ENCODE measurements at places on chromosomes 3 and 15.

DNA sequence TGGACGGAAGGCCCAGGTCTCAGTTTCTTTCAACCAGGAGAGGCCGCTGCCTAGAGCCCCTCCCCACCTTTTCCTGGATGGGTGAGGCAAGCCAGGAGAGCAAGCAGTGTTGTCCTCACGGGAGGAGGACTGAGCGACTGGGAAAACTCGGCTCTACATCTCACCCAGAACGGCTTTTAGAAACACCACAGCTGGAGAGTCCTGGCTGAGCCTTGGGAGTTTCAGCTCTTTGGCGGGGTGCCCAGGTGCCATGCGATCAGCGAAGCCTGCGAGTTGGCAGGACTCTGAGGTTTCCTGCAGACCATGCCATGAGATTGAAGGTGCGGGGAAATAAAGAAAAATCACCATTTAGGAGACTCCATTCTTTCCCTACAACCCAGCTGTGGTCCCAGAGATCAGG is 26.0 kb downstream of the PPCDC start:
- DNase-seq = peak; percentile 70

GRCh38 chr15:98737159-98737558 is 88.8 kb downstream of the IGF1R start:
- no peak for DNase-seq

GRCh38 chr15:29784413-29784812 is 37.9 kb downstream of the TJP1 start:
- no peak for DNase-seq

GRCh38 chr3:13086531-13086981 is 13.3 kb upstream of the IQSEC1 start:
- DNase-seq = no peak

DNA sequence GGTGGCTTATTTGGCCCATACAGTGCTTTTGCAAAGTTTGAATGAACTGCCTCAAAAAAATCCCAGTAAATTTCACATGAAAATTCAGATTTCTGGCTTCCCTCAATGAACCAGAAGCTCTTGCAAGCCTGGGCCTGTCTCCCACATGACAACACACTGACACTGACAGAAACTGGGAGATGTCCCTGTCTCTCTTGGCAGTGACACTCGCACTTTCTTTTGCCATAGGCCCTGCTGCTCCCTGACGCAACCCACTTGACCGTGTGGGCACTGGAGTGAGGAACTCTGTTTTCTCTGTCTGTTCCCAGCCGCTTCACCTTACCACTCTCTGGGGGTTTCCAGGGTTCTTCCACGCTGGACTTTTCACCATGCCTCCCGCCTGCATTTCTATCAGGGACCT is 524.5 kb downstream of the SHQ1 start:
- DNase-seq = no peak

GRCh38 chr3:14497321-14497720 is 42.8 kb downstream of the GRIP2 start:
- no peak for DNase-seq

GRCh38 chr3:49873623-49874022 is 3.9 kb upstream of the CAMKV start:
- DNase-seq = no peak

DNA sequence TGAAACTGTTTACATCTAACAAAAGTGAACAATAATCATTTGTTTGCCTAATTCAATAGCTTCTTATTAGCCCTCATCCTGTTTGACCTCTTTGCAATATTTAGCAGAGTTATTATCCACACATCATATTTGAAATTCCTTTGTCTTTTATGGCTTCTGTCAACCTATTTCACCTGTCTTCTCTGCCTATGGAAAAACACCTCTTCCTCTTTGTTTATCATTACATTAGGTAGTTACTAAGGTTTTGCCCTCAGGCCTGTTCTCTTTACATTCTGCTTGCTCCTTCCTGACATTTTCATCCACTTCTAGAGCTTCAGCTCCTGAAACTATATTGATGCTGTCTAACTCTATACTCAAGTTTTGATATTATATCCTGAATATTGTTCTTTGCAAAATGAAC is 183.0 kb downstream of the SUCNR1 start:
- peak; percentile 42 for DNase-seq

- DNase-seq = no peak
Observed at GRCh38 chr15:72227192-72227586, 3.8 kb downstream of the PKM start.

- DNase-seq = no peak
Observed at GRCh38 chr3:136336329-136337100, 86.4 kb downstream of the PCCB start.

DNA sequence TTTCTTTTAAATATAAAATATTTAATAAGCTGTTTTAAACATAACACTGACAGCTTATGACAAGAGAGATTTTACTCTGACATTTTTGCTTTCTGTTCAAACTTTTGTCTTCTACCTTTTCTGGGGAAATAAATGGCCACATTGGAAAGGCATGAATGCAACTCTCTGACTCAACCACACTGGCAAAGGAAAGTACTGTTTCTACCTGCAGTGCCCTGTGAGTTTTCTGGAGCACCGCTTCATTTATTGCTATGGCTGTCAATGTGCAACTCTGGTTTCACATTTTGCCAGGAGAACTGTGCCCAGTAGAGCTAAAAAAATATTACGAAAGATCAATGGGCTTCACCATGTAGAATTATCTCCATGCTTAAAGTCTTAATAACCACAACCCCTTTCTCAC is 15.1 kb downstream of the PDZRN3 start:
- no peak for DNase-seq

DNA sequence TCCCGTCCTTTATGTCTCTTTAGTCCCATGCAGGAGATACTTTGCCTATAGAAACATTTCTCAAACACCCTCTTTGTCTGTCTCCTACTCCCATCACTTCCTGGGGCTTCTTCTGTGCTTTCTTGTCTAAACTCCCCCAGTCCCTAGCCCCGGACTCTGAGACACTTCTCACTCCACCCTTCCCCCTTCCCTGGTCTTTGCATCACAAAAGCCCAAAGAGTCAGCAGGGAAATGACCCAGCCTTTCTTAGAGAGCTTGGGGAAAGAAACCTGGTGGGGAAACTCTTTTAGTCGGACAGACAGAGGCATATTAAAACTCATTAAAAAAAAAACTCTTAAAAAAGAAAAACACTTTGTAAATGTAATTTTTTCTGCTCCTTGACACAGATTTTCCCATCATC is 211.2 kb downstream of the TJP1 start:
- no peak for DNase-seq

DNA sequence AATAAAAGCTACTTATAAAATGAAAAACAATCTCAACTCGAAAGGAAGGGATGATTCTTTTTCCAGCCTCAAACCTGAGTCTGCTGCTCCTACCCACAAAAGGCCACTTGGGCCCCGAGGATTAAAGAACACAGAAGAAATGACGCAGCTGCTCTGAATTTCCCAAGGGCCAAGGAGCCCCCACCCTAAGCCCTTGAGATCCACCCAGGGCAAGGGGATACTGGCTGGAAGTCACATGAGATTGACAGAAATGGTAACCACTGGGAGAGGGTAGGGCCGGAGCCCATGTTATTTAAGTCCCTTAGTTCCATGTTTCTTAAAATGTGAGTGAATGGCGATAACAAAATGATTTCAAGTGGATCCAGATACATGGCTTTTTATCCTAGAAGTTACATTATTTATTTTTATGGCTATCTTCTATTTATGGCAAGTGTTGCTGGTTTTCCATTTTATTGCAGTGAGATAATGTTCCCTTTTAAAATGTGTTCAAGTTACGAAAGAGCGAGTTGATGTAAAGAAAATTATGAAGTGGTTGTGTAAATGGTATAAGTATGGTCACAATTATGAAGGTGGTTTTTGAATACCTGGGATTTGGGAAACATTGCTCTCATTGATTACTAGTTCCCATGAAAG is 16.8 kb downstream of the IGDCC4 start:
- DNase-seq = no peak

- DNase-seq = no peak
Observed at GRCh38 chr3:16311960-16312451, 47.0 kb downstream of the OXNAD1 start.

DNA sequence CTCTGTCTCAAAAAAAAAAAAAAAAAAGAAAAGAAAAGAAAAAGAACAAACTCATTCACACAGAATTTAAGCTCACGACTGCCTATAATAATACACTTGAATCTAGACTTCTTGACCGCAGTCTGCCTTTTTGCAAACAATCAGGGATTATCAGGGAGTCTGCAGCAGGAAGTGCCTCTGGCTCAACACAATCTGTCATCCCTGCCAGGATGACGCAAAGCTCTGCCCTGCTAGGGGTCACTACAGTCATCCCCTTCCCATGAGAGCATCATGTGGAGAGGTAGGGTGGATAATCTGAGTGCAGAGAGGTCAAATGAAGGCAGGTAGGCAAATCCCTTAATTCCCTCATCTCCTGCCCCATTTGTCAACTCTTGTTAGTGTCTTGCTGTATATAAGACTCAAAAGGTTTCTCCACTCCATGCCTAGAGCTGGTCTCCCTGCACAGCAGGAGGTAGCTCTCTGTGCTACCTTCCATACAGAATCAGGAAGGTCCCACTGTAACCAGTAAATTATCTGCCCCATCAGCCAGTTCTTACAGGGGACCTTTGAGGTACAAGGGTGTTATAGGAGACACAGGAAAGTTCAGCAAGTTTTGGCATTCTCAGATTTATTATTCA is 4.2 kb downstream of the UBAP1L start:
- DNase-seq = no peak

DNA sequence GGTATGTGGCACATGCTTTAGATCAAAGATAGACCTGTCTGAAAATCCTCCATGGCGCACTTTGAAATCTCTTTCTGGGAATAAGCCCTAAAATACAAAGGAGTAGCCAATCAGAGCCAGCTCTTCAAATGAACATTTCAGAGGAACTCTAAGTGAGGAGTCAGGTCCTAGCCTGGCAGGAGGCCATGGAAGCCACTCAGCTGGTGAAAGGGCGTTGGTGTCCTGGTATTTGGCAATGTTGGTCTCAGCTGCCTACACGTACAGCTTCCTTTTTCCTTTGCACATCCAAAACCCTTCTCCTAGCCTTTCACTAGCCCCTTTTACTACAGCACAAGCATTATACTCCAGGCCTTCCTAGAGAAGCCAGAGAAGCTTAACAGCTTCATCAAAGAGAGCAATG is 5.5 kb downstream of the WDR73 start:
- DNase-seq = no peak

DNA sequence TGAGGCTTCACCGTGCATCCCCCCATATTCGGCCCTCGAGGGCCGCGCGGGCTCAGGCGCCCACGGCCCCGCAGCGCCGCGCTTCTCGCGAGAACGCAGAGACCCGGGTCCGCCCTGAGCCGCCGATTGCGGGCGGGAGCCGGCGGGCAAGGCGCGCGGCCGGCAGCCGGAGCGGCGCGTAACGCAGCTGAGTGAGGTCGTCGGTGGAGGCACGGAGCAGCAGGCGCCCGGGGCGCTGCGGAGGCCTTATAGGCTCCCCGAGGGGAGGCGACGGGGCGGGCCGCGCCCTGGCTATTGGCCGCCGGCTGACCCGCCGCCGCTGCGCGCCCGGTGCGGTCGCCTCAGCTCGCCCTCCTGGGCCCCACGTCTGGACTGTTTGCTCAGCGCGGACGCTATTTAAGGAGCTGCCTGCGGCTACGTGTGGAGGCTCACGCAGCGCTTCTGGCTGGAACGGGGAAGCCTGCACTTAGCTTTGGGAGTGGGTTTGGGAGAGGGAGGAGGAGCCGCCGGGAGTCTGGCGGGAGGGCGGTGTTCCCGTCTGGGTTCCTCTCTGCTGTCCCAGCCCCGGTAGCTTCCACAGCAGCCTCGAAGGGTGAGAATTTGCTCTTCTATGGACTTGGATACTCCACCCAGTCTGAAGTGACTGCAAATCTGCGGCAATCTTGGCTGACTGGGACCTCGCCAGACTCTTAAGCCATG is at the start of gene PLOD2:
PLOD2 (minus strand) TSS at position 221 of the 699 bp plus-strand sequence; CDS start at position 26, 195 bp downstream.
- DNase-seq = peak; percentile 85

DNA sequence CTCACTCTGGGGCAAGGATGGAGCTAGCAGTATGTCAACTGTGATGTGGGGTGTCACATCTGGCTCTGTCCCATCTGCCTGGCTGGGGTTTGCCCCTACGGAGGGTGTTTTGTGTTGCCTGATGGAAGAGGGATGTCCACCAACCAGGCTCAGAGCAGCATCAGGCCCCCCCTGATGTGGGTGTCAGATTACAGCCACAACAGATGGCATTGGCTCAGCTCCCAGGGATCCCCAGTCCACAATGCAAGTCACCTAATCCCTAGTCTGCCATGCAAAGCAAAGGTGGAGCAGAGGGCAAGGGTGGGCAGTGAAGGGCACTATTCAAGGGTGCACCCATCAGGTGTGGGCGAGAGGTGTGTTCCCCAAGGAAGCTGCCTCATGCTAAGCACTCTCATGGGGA is 48.9 kb upstream of the AMOTL2 start:
- DNase-seq = peak; percentile 73

GRCh38 chr15:70508561-70509281 is 254.6 kb downstream of the UACA start:
- no peak for DNase-seq

DNA sequence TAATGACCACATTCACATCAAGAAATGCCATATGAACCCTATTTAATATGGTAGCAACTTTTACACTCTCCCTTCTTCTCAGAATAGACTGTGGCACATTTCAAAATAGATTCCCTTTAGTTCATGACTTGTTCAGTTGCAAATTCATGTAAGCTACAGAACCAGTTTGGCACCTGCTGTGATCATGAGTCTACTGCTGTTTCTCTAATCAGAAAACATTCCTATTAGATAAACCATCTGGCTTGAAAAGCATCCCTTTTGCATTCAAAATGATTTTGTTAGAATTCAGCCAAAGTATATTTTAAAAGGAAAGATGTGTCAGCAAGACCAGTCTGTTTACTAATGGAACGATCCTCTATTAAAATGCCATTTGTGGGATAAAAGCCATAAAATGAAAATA is 304.4 kb downstream of the BCHE start:
- no peak for DNase-seq

DNA sequence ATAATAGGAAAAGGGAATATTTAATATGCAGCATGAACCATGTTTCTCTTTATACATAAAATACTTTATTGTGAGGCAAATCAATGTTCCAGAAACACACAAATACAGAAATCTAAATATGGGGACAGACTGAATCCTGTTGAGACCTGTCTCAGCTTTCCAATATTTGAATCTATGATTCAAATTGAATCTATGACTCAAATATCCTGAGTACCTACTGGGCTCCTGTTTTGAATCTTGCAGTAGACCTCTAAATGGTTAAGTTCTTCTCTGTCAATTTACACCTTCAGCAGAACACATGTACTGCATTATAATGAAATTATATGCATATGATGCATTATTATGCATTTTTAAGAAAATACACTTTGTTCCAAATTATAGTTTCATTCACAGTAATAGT is 143.2 kb upstream of the PLXND1 start:
- DNase-seq = no peak

DNA sequence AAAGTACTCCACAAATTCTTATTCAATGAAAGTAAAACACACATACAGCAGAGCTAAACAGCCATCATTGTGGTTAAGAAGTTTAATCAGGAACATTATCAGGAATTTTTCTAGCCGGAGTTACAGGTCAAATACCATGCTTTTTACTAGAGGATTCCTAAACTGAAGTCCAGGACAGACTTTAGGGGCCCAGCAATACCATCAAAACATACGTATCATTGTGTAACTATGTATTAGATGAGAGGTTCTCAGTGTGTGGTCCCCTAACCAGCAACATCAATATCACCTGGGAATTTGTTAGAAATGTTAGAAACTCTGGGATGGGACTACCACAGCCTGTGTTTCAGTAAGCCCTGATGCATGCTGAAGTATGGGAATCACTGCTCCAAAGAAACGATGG is 404.2 kb upstream of the IL12A start:
- DNase-seq = no peak

- no peak for DNase-seq
Observed at GRCh38 chr3:168574455-168575158, 478.9 kb upstream of the GOLIM4 start.
